Activated T-helper 1 cell treated with Interleukin-2 at 50 U/mL for 16 hours (primary cell): ENCODE measurements at places on chromosomes 2 and 18.

GRCh38 chr18:6557057-6557769, 142.5 kb upstream of the L3MBTL4 start:
- DNase-seq: no peak

DNA sequence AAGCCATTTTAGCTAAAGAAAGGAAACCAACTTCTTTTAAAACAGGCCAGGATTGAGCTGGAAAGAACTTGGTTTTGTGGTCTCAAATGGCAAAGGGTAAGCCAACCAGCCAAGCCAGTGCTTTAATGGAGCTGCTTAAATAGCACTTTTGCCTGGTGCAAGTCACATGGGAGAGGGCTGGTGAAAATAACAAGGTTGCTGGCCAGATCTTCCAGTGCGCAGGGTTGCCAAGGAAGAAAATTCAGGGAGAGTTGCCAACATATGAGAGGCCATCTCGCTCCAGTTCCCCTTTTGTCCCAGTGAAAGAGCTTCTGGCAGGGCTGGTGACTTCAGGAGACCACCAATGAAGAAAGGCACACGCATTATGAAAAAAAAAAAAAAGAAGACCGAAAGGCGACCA, 57.3 kb downstream of the IRS1 start:
- DNase-seq: no peak

GRCh38 chr2:95234286-95234785, 27.0 kb downstream of the ZNF892 start:
- DNase-seq: no peak

DNA sequence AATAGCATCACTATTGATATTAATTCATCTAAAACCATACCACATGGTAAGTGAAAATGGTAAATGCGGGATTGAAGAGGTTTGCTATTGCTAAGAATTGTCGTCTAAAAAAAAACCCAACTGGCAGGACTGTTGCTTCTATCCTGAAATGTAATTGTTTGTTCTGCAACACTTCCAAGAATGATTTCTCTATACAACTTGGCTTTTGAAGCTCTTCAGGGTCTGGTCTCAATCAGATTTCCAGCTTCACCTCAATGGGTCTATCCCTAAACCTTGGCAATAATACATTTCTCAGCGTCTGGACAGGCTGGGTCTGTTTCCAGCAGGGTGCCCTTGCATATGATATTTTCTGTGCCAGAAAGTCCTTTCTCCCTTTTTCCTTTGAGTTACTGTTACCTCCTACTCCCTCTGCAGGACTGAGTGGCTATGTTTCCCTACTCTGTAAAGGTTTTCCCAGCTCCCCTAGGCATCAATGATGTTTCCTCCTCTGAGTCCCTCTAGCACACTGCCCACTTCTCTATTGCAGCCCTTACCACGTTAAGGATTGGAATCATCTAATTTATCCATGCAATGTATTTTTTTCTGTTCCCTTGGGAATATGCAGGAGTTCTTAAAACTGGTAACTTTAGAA, 118.2 kb upstream of the REV1 start:
- DNase-seq: no peak

DNA sequence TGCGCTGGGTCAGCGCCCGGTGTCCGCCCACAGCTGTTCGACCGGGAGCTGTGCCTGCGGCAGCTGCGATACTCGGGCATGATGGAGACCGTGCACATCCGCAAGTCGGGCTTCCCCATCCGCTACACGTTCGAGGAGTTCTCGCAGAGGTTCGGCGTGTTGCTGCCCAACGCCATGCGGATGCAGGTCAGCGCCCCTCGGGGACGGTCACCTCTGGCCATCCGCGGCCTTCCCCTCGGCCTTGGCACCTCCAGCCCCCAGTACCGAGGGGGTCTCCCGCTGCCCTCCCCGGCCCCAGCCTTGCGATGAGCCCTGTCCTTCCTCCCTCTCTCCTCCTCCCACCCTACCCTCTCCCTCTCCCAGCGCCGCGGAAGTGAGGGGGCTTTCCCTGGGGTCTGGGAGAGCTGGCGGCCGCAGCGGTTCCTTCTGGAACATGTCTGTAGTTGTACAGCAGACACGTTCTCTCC, 53.2 kb upstream of the GPR17 start:
- no peak for DNase-seq

- DNase-seq: peak; percentile 14
These were observed 14.6 kb upstream of the AFG3L2 start for GRCh38 chr18:12391487-12392165.

DNA sequence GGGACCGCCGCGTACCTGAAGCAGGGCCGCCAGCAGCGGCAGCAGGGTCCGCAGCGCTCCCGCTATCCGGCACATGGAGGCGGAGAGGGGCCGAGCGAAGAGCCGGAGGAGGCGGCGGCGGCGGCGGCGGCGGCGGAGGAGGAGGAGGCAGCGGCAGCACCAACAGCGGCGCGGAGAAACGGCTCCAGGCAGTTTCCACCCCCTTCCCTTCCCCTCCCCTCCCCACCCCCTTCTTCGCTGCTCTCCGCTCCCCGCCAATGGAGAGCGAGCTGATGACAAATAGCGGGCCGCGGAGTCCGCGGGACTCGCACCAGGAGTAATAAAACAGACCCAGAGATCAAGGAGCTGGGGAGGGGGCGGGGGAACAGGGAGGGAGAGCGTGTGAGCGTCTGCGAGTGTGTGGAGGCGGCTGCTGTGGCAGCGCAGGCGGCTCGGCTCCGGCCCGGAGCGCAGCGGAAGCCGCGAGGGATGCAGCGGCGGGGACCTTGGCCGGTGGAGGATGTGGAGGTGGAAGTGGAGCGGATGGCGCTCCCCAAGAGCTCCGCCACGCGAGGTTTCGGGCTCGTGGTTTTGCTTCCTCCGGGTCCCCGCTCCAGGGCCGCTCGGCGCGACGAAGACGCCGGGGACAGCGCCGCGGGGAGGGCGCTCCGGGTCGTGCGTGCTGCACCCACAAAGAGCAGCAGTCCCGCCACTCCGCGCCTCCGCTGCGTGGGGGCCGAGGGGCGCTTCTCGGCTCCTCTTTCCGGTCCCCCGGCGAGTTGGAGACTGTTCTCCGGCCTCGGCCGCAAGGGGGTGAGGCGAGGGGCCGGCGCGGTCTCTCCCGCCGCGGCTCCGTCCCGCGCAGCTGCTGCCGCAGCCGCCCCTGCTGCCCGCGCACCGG, at the start of gene CDH2:
TSS of gene CDH2 (minus strand) at position 183 of the 880 bp plus-strand sequence. CDS start at position 75, 108 bp downstream.
- DNase-seq: no peak

DNA sequence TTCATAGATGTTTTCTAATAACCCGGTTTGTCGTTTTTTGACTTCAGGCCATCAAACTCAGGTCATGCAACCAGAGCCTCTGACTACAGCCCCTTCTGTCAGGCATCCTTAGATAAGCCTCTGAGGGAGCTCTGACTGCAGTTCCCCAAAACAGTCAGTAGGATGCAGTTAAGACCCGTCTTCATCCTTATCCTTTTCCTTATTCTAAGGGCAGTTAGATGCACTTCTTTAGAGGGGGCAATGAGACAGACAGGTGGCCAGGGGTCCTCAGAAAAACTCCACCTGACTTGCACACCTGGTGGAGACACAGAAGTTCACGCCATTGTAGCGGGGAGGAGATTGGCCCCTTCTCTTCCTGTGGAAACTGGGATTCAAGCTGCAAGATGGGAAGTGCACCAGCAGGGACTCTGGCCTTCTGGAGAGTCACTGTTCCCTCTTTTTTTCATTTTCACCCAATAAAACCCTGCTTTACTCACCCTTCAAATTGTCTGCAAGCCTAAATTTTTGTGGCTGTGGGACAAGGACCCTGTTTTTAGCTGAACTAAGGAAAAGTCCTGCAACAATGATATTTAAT, 104.8 kb upstream of the TFPI start:
- DNase-seq: no peak

GRCh38 chr2:20189299-20189931, 35.5 kb downstream of the SDC1 start:
- DNase-seq: no peak

DNA sequence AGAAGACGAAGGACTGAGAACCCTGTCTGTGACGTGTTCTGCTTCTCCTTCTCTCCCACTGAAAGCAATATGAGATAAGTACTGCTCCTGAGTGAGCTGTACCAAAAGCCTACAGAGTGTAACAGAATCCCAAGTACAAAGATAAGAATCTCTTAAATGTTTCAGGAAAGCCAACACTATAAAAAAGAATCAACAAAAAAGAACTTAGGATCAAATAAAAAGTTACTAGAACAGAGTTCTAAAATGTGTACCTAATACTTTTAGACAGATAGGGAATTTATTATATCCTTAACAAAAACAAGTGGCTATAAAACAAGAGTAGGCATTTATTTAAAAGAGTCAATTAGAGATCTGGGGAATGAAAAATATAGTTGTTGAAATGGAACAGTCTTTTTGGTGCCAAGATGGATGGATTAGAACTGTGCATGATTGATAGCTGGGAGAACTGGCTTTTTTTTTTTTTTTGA, 49.0 kb downstream of the NCOA1 start:
- DNase-seq: no peak

GRCh38 chr2:102139851-102140250, 2.7 kb upstream of the IL1R1 start:
- DNase-seq: no peak

DNA sequence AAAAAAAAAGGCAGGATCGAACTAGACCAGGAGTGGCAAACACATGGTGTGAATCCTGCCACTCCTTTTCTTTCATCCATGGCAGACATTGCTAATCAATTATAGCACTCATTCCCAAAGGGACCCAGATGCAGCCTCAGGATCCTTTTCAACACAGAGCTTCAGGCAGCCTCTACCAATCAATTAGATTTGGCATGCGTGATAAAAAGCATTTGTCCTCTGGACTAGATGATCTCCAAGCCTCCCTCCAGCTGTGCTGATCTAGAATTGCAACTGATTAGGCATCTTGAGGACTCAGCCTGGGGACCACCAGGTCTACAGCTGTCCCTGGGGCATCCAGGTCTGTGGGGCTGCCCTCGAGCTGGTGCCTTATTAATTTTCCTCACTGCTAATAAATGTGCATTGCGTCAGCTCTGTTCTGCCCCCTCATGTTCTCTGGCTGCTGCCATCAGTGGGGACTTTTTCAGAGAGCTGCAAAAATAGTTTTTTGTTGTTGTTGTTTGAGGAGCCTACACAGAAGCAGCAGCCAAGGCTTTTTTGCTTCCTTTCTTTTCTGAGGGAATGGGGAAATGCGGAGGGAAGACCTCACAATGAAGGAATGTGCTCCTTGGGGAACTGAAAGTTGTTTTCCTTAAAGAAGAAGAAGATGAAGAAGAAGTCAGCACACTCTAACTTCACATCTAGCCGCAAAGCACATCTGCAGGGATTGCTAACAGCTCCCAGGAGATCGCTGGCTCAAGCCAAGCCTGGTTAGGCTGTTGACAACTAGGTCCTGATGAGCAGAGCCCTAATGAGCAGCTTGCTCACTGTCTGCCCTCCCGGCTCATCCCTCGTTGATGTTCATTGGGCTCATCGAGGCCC, 8.8 kb upstream of the ATOH8 start:
- DNase-seq: no peak

- no peak for DNase-seq
These were observed 38.7 kb upstream of the SERTAD2 start for GRCh38 chr2:64692401-64692800.

DNA sequence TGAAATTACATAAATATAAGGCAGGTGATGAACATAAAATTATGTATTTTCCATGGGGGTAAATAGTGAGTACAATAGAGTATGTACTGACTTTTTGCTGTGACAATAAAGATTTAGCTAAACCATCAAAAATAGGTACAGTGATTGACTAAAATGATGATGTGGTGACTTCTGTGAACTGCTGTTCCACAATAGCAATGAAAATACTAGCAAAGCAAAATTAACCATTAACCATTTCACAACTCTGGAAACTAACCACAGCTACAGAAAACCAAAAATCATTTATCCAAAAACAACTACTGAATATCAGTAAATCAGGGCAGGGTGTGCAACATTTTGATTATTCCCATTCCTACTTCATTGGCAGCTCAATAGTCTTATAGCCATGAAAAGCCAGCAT, 161.4 kb upstream of the GYPC start:
- no peak for DNase-seq
